ENCODE measurements at places on chromosomes 13 and 19. TPM values are rescaled to one million over a fixed set of nuclear protein-coding genes. Genes with fewer than 3 reads are reported as not detected.

- DNase-seq = no peak
Observed at GRCh38 chr13:50592412-50593155, 250.9 kb downstream of the DLEU7 start.

DNA sequence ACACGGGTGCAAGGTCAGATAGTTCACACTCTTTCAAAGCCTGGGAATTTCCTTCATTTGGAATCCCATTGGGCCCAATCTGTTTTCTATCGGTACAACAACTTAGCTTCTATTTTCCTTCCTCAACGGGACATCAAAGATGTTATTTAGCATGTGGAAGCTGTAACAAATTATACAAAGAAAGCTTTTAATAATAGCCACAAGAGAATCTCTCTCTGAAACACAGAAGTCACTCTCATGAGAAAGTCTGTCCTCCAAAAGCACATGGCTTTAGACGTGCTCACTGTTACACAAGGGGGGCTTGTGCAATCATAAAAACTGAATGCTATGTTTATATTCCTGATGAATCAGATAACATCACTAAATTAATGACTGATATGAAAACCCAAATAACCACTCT, 28.9 kb upstream of the CYSLTR2 start:
- DNase-seq = no peak

Gene CCL25
- not detected for polyA plus RNA-seq

Gene IGFL3
- not detected for polyA plus RNA-seq

Gene KIR2DL4
- polyA plus RNA-seq = 0.31 TPM
